Progenitor cell of endocrine pancreas (in vitro differentiated cells): ENCODE measurements at places on chromosomes 11 and 22. TPM values are rescaled to one million over a fixed set of nuclear protein-coding genes. Genes with fewer than 3 reads are reported as not detected.

DNA sequence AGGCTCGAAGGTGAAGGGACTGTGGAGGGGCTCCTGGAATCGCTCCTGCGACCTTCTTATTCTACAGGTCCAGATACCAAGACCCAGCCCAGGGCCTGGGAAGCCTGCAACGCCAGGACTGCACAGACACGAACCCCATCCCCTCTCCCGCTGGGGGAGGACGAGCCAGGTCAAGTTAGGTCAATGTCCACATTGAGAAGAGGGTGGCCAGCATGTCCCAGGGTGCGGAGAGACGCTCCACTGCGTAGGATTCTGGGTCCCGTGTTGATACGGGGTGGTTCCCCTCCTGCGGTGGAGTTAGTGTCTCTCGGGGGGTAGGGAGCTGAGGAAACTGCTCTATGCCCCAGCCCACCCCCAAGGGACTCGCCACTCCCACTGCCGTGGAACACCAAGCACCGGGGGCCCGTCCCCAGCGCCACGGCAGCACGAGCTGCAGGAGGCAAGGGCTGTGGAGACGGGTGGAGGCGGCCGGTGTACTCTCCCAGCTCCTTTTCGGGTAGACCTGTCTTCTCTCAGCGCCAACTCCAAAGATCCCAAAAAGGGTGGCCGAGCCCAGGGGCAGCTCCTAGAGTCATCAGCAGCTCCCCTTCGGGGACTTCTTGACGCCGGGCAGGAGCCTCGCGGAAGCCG, 1.6 kb downstream of the GSC2 start:
- DNase-seq, result no peak

GRCh38 chr11:67453816-67454732, 1.1 kb upstream of the CABP4 start:
- DNase-seq, result no peak

Gene CD6
- 0.55 and 0.62 TPM in 2 replicates for total RNA-seq

DNA sequence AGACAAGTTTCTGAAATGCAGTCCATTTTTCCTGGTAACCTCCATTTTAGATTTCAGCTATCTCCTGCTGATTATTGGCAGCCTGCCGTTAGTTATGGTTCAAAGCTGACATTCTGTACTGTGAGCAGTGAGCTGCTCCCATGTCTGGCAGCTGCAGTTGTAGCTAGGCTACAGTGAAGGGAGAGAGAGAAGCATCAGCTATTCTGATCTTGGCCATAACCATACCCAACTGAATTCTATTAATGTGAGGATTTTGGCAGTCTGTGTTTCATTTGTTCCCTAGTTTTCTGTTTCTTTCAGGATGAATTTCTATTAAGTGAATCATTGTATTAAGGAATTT, 33.4 kb downstream of the SIK2 start:
- DNase-seq, result no peak

GRCh38 chr11:119522609-119523008, 99.6 kb upstream of the THY1 start:
- DNase-seq, result no peak

DNA sequence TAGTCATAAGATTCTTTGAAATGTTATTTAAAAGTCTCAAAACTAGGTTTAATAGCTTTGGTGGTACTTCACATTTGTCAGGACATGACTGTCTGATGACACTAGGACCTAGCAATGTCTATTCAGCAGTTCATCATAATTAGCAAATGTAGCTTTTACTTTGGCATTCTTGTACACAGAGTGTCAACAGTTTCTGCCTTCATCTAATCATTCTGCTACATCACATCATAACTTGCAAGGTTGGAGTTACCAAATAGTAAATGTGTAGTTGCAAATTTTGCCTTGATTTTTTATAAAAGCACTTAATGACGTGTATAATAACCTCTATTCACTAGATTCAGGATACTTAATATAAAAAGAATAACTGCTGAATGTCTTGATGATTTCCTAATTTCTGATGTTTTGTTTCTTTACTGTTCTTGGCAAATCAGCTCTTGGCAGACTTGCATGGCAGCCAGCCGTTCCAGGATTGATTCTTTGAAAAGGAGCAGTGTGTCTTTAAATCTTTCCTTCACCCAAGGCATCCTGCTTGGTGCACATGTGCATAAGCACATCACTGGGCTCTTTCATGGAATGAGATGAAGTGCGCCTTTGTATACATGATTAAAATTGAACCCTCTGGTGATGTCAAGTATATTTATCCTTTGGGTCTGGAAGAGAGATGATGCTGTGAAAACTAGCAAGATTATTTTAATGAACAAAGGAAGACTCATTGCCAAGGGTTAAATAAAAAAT, 12.2 kb downstream of the FBXO7 start:
- DNase-seq, result no peak

GRCh38 chr11:80241766-80242165, 800.9 kb upstream of the TENM4 start:
- DNase-seq, result no peak

- peak; percentile 51 for DNase-seq
Observed at GRCh38 chr11:8192016-8192895, 23.4 kb upstream of the RIC3 start.

- no peak for DNase-seq
Observed at GRCh38 chr11:43954241-43954640, 11.8 kb downstream of the C11orf96 start.

GRCh38 chr11:75496305-75496752, 29.4 kb downstream of the GDPD5 start:
- DNase-seq, result no peak

Gene ARHGEF17
- total RNA-seq, result 71.4 and 77.0 TPM in 2 replicates
